Pons (tissue), 1 donor: ENCODE measurements at places on chromosomes 2 and 18.

- DNase-seq: no peak
Observed at GRCh38 chr18:11178951-11179549, 29.7 kb upstream of the PIEZO2 start.

DNA sequence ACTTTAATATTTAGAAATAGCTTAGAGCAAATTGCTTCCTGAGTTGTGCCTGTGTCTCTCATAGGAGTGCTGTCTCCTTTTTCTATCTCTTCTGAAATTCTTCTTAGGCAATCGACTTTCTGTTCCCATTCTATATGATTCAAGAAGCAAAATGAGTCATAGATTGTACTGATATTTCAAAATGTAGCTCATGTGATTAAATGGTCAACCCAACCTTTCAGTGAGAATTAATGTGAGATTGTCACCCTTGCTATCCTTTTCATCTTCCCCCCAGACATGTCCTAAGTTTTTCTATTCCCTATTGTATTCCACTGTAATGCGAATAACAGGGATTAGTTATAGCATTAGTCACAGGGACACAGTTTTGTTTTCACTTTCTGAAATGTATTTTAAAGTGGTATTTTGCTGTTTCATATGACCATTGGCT, 413.6 kb downstream of the THSD7B start:
- DNase-seq: no peak

DNA sequence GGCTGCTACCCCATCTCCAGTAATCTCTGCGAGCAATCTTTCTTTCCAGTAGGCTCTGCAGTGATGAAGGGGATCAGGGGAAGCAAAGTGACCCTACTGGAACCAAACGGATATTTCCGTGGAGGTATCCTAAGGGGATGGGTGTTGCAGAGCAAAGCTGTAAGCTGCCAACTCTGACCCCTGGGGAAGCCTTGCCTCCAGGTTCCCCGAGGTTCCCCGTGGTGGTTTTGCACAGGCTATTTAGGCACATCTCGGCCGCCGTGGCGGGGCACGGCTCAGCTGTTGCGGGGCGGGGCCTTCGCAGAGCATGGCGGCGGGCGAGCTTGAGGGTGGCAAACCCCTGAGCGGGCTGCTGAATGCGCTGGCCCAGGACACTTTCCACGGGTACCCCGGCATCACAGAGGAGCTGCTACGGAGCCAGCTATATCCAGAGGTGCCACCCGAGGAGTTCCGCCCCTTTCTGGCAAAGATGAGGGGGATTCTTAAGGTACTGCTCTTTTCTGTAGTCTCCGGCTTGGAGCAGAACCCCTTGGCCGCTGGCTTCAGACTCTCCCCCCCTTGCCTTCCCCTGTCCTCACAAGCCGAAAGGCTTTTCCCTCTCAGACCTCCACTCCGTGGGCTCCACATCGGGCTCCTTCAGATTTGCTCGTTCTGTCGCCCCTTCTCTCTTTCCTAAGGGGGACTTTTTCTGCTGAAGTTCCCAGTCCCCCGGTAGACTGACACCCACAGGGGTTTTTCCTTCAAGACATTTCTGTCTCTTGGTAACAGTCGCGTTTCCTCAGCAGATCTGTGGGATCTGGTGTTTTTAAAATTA, at the start of gene COMMD1:
Gene COMMD1, plus strand, starts transcription at position 303 of the 814 bp plus-strand sequence. Its CDS starts 5 bp downstream, at position 308.
- DNase-seq: peak; percentile 82

DNA sequence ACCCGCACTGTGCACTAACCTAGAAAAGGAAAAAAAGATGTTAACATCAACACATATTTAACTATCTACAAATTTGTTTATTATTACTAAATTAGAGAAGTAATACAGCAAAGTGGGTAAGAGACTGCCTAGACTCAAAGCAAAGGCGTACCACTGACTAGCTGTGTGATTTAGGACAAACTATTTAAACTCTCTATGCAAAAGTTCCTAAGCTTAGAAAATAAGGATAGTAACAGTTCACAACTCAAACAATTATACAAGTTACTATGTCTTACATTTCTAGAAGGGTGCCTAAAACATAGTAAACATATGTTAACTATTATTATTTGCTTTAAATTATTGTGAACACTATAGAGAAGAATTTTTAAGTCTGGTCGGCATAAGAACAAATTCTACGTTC, 119.4 kb downstream of the RTTN start:
- DNase-seq: peak; percentile 23

DNA sequence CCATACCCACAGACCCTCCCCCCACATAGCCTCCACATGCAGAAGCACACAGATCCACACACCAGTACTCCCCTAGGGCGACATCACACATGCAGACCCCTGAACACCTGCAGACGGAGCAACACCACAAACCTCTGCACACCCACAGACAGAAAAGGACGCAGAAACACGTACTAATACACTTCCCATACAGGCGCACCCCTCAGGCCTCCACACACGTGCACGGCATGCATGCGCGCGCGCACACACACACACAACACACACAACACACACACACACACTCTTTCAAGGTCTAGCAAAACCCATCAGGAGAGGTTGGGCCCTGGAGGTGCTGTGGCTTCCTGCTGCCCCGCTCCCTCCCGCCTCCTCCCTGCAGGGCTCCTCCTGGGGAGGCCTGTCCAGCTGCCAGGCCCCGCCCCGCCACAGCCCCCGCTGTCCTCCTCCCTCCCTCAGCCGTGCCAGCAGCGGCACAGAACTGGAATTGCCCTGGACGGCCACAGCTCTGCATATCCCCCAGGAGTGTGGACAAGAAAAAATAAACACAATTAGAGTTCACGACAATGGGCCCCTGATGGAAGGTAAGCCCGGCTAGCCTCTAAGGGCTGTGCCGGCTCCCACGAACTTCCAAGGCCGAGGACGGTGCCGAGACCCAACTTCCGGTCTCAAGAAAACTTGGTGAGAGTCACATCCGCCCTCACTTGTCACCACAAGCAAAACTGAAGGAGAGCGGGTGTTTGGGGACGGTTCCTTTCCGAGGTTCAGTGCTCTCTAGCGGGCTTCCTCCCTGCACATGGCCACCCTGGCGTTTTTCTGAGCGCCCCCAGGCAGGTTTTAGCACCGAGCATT, 6.8 kb downstream of the ZFP36L2 start:
- DNase-seq: peak; percentile 90

DNA sequence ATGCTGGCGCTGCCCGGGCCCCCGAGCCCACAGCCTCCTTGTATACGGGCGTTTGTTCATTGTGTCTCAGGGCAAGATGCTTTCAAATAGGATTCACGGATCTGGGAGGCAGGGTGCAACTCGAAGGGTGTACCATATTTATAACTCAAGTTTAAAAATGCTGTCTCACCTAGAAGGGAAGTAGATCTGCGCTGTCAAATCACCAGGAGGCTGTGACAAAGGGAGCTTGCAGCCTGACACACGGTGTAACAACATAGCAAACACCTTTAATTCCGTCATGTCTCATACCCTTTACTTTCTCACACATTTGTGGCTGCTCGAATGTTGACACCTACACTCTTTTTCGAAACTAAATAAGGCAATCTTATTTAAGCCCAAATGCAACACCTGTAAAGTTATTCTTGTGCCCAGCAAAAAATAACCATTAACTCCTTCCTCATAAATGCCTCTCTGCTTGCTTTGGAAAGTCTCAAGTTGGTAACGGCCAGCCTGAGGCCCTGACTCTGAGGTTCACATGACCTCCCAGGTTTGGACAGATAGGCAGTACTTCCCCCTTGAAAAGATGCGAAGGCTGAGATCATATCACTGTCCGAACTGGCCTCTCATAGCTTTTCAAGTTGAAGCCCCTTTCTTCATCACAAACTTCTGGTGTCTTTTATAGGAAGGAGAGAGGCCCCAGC, 11.6 kb downstream of the ZEB2 start:
- peak; percentile 91 for DNase-seq

DNA sequence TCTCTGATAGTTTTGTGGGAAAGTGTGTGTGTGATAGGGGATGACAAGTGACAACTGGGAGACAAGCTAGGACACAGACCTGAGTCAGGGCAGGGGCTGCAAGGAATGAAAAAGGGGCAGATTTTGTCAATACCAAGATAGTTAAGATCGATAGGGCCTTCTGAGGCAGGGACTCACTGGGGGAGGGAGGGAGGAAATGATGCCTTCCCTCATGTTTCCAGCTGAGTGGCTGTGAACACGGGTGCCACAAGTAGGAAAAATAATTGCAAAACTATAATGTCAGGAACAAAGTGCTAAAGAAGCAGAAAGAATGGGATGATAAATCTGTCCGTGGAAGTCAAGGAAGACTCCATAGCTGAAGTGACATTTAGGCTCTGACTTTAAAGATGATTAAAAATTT, 24.2 kb downstream of the CDH2 start:
- no peak for DNase-seq

DNA sequence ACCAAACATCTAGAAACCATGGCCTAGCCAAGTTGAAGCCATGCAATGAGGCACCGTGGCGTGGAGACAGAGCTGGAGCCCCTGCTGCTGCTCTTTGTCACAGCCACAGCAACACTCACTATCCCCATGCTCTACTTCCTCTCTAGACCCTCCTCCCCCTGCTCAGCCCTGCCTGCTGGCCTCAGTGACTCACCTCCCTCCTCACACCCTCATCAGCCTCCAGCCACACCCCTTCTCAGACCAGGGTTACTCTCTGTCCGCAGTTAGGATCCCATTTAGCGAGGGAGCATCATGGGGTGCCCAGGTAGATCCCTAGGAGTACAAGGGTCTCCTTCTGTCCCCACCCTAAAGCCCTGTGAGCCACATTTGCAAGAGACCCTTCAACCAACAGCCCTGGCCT, 25.4 kb upstream of the SOX11 start:
- DNase-seq: no peak

- DNase-seq: peak; percentile 19
Observed at GRCh38 chr18:41767960-41768359, 187.1 kb upstream of the PIK3C3 start.

DNA sequence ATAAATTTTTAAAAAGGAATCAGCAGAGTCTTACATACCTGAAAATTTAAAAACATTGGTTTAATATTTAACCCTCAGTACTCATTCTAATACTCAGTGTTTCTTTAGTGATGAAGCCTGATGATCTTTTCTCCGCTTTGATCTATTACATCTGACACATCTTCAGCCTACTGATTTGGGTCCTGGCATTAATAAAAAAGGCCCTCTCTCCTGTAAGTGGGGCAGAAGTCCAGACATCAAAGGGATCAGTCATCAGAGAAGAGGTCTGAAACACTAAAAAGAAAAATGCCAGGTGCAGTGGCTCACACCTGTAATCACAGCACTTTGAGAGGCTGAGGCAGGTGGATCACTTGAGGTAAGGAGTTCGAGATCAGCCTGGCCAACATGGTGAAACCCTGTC, 581.1 kb upstream of the LRATD1 start:
- DNase-seq: no peak

DNA sequence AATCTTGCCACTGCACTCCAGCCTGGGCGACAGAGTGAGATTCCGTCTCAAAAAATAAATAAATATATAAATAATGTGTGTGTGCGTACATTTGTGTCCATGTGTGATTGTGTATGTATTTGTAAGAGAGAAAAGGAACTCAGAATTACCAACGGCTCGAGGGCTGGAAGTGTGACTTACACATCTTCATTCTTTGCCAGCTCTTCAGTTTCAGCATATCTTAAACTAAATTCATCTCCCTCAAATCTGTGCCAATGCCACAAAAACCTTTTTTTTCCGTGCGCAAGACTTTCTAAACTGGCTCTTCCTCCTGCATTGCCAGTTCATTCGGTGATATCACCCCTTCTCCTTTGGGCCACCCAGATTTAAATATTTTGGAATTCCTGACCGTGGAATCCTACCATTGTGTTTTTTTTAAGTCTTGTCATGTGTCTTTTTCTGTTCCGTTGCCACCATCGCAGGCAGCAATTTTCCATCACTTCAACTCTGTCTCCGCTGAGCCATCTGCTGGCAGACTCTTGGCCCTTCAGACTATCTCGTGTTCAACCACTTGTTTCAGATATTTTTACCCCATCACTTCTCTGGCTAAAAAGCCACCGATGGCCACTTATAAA, 77.0 kb upstream of the ZNF532 start:
- peak; percentile 47 for DNase-seq

GRCh38 chr2:44940732-44941464, 604 bp upstream of the SIX3 start:
- DNase-seq: no peak

- no peak for DNase-seq
Observed at GRCh38 chr2:121735518-121736074, 1.1 kb downstream of the NIFK start.

GRCh38 chr2:168009900-168010299, 237.5 kb downstream of the STK39 start:
- DNase-seq: no peak

- no peak for DNase-seq
Observed at GRCh38 chr2:161417438-161418274, 1.6 kb downstream of the TBR1 start.

GRCh38 chr2:209938906-209939305, 63.5 kb upstream of the RPE start:
- DNase-seq: no peak

DNA sequence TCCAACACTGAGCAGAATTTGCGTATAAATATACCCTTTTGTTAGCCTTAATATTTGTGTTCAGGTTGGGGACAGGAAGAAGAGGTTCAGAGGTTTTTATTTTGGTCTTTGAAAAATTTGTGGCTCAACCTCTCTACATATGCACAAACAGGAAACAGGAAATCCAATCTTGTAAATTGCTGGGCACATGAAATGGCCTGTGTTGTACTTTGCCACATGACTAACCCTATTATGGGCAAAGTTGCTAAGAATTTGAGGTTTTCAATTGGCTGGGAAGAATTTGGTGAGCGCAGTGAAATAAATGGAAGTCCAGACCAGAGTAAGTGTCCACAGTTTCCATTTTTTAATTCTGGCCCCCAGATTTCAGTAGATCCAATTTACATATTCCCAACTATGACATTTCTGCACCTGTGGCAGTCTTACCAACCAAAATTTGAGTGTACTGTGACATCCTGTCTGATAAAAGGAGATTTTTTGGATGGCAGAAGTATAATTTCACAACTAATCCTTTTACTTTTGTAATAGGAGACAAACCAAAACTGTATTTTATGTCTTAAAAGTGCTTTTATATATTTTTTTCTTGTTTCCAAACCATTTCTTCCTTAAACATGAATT, 63.6 kb downstream of the COX7A2L start:
- DNase-seq: no peak

DNA sequence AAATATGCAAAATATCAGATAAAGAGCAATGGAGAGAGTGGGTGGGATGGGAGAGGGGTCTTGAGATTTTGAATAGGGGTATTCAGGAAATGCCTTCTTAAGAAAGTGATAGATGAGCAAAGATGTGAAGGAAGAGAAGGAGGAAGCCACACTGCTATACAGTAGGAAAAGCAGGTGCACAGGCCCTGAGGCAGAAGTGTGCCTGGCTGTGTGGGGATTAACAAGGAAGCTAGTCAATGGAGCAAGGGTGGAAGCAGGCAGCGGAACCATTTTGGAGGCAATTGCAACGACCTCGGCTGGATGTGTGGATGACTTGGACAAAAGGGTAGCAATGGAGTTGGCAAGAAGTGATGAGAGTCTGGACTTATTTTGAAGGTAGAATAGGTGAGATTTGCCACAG, 11.0 kb upstream of the CNGA3 start:
- no peak for DNase-seq

DNA sequence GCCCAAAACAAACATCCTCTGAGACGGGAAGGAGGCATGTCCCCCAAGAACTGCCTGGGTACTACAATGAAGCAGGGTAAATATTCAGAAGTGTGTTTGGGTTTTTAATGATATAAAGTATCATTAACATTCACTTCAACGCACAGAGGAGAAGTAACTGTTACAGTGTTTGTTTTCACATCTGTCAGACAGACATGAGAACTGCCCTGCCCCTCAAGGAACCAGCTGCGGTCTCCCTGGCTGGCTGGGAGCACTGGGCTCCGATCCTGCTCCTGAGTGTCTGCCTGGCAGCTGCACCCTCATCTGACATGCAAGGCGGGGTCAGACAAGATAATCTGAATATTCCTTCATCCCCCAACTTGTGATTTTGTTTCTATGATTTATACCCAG, 75.6 kb downstream of the MBP start:
- DNase-seq: no peak
